Mucosa of descending colon (tissue), 3 donors: ENCODE measurements at places on chromosomes 2 and 18. TPM values are rescaled to one million over a fixed set of nuclear protein-coding genes. Genes with fewer than 3 reads are reported as not detected.
A peak's percentile ranks its signal among the peaks of the same experiment; 100 is the strongest.

Gene LANCL1
- total RNA-seq = 20.8 TPM

Gene METAP1D
- 6.7 TPM for total RNA-seq

Gene TWIST2
- 13.4 TPM for total RNA-seq

Gene SLC5A7
- 3.6 TPM for total RNA-seq

Gene IL1RN
- total RNA-seq = 0.17 TPM

Gene ABCG5
- total RNA-seq = 0.22 TPM

Gene UGT1A8
- 7.4 TPM for total RNA-seq

Gene MAL
- 1.4 TPM for total RNA-seq

Gene TUBA3E
- not detected for total RNA-seq

Gene COL4A4
- total RNA-seq = 0.44 TPM

Gene TCF7L1
- 22.9 TPM for total RNA-seq

GRCh38 chr18:12030670-12031069 is 49.4 kb downstream of the IMPA2 start:
- DNase-seq = no peak

GRCh38 chr2:203787979-203788378 is 79.6 kb upstream of the CTLA4 start:
- no peak for DNase-seq

- DNase-seq = peak; percentile 38
Observed at GRCh38 chr2:237290261-237290660, 123.7 kb downstream of the COL6A3 start.

DNA sequence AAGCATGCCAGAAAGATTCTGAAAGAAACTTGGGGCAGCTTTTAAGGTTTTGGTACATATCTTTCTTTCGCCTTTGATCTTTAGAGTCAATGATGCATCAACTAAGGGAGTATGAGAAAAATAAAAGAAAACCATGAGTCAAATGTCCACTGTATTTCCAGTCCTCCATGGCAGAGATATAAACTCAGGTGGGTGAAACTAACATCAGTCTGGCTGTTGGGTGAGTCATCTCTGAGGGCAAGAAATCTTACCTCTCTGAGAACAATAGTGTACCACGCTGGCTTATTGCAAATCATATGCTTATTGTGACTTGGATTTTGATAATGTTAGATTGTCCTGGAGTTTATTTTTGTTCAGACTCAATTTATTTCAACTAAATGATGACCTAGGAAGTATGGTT is 521.0 kb downstream of the PLCL1 start:
- DNase-seq = no peak

- DNase-seq = no peak
Observed at GRCh38 chr2:10947446-10948187, 35.9 kb downstream of the KCNF1 start.

DNA sequence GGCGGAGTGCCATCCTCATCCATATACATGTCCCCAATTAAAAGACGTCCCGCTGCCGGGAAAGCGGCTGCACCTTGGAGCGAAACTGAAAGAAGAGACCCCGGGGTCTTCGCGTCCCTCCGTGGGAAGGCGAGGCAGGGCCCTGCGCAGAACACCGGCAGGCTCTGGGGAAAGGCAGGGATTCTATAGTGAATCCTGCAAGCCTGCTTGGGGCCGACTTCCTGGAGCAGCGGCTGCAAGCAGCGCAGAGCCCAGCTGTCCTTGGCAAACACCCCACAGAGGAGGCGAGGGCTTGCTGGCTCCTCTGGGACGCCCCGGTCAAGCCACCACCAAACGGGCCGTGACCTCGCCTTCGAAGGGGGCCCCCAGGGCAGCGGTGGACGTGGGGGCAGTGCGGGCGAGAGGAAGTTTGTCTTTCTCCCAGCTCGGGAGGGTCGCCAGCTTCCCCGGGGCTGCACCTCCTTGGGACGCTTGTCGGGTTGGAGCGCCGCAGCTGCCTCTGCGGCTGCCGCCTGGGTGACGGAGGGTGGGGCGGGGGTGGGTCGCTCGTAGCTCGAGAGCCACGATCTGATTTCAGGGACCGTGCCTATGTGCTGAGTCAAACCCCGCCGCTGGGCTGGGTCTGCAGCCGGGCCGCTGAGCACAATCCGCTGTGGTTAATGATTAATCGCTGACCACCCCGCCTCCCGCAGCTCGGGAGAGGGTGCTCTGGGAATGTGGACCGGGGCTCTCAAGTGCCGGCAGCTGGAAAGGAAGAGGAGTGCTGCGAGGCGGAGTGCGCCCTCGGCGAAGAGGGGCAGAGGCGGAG is 486 bp upstream of the GPR39 start:
- DNase-seq = peak; percentile 94

DNA sequence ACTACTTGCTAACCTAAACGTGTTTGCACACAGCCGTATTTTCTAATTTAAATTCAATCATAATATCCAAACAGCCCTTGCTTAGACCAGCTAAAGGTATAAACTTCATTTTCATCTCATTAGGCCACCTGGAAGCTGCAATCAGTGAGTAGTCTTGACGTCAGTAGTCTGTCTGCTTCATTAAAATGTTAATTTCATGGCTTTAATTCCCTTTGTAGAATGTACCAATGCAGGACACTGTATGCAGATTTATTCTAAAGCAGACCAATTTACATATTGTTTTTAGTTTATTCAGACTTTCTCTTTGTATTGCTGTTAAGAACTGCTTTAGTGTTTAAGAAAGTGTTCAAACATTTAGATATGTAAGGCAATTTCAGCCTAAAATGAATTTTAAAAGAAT is 158.2 kb downstream of the LCLAT1 start:
- DNase-seq = no peak

DNA sequence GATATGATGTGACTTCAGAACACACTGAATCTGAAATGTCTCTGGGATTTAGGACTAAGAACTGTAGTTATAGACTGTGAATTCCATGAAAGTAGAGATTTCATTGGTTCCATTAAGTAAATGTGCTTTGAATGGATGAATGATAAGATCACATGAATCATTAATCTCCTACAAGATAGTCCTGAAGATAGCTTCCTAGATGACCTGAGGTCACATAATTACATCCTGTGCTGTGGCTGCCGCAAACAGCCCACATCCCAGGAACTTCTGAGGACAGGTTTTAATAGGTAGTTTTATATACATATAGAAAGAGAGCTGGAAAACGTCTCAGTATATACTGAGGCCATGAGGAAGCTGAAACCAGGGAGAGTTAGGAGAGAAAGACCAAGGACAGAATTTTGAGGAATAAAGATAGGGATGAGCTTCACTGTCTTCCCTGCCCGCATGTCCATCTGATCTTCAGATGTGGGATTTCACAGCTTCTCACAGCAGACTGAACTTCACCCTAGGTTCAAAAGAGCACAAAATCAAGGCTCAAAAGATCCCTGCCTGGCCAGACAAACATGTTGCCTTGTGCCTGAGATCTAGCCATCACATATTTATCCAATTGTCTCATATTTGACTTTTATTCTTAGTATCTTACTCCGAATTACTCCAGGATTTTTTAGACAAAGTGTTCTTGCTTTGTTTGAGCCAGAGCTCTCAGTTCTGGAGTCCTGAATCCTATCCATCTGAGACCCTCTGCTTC is 188.2 kb downstream of the IRS1 start:
- no peak for DNase-seq

- DNase-seq = no peak
Observed at GRCh38 chr18:11754979-11755378, 65.9 kb downstream of the GNAL start.

GRCh38 chr2:86420913-86421312 is 20.3 kb upstream of the KDM3A start:
- no peak for DNase-seq

- DNase-seq = no peak
Observed at GRCh38 chr18:3263132-3263700, 1.3 kb downstream of the MYL12B start.

GRCh38 chr2:12761104-12761503 is 44.4 kb downstream of the TRIB2 start:
- no peak for DNase-seq

GRCh38 chr18:9993521-9994025 is 79.8 kb downstream of the VAPA start:
- no peak for DNase-seq

DNA sequence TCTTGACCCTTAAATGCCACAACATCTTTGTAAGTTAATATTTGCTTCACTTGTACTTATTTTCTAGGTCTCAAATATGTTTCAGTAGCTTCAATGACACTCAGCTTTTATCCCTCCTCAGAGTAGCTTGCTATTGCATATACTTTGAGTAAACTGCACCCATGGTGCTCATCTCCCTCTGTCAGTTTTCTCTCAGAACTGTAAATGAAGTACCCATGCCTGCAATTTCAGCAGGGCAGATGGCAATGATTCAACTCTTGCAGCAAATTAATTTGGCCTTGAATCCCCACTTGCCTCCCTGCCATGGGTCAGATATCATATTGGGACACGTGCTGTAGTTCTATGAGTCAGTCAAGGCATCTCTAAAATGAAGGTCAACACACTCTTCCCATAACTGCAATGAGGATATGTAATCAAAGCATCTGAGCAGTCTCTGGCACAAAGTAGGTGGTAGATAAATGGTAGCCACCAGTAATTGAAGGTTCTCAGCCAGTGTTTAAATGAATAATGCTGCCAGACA is 225.8 kb downstream of the PIEZO2 start:
- DNase-seq = no peak

DNA sequence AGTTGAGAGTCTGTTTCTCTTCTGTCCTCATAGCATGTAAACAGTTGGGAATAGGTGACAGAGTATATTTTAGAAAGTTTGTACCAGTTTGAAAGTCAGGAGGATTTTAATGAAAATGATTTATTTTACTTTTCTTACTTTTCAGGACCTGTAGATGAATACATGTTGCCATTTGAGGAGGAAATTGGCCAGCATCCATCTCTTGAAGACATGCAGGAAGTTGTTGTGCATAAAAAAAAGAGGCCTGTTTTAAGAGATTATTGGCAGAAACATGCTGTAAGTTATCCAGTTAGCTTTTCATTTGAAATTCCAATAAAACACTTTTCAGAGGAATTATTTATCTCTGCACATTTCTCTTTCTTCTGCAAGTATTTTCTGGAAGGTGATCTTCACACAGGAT is 81.1 kb downstream of the ACVR2A start:
- no peak for DNase-seq

DNA sequence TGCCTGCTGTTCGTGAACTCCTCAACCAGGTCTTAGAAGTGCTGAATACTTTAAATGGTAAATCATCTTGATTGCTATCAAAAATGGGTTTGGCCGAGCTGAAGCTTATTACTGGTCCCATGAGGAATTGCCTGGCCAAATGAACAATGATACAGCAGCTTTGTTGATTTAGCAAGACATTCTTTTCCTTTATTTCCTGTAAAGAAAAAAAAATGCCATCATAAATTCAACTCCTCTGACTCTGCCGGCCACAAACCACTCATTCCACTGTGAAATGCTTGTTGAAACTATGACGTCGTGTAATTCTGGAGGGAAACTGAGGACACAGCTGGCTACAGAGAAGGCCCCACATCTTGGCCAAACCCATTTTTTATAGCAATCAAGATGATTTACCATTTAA is 74.2 kb upstream of the ID2 start:
- DNase-seq = no peak

DNA sequence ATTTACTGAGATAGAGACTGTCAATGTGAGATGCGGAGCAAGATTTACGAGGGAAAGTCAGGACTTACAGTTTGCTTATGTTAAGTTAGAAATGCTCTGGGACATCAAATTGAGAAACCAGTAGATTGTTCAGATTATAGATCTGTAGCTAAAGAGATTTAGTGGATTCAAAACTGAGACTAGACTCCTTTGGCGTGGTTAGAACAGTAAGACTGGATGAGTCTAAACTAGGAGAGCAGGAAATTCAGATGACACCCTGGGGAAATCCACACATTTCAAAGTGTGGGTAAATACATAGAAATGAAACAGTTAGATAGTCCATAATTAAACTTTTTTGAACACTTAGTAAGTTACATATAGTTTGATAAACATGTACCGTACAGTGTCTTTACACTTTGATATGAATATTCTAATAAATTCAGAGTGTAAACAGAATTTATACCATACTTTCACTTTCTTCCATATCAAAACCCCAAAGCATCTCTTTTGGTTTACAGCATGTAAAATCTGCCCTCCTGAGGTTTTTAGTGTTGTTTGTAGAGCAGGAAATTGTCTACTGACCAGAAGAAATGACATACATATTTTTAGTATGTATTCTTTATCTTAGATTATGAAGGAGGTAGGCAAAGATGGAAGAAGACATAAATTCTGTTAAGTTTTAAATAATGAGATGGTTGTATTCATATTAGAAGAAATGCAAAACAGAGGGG is 231.5 kb downstream of the NYAP2 start:
- DNase-seq = no peak

GRCh38 chr2:3302751-3303582 is 74.7 kb downstream of the EIPR1 start:
- no peak for DNase-seq

DNA sequence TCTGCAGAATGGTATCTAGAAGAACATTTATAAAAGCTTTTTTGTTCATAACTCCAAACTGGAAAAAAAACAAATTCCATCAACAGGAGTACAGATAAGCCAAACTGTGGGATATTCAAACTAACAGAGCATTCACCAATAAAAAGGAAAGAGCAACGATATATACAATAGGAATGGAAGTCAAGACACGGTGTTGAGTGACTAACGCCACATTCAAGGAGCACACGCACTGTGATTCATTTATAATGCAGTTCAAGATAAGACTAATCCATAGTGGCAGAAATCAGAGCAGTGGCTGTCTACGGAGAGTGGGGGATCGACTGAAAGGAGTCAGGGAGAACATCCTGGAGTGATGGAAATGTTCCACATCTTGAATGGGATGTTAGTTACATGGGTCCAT is 70.7 kb downstream of the CABYR start:
- no peak for DNase-seq

DNA sequence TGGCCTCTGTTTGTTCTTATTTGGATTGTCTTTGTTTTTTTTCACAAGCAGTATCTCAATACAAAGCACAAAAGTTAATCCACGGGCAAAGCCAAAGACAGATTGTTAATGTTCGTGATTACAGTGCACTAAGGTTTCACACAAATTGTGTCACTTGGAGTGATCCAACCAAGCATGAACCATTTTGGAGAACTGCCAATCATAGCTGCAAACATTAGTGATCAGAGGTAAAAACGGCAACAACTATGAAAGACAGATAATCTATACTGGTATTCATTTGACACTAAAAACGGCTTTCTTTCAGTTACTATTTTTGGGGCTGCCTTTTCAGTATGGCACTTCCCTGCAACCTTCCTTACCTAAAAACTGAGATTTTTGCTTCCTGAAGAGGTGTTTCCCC is 213.1 kb upstream of the GULP1 start:
- no peak for DNase-seq

DNA sequence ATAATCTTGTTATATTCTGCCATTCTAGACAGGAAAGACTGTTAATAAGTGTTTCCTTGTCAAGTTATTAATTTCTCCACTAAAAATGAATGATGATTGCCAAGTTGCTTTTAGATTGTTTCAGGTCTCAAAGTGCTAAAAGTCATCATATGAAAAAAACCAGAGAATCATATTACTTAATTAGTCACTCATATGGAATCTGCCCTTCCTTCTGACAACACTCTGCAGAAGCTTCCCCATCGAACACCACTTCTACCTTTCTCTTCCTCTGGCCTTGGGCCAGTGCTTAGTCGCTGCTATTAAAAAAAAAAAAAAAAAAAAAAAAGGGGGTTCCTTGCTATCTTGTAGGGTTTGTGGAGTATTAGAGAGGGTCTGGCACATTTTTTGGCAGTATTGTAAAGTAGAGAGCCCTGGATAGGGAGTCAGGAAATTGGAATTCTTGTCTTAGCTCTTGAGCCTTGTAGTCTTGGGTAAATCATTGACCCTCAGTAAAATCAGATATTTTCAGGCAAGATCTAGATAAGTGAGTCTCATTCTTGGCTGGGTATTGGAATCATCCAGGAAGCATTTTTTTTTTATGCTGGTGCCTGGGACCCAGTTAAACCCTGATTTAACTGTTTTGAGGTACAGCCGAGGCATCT is 141.7 kb upstream of the CCDC68 start:
- DNase-seq = no peak

GRCh38 chr18:34647251-34647650 is 62.8 kb upstream of the DTNA start:
- no peak for DNase-seq
